ACHN (cell line): ENCODE measurements at places on chromosomes 7 and 10.

- no peak for DNase-seq
Observed at GRCh38 chr10:82661701-82662100, 786.7 kb downstream of the NRG3 start.

DNA sequence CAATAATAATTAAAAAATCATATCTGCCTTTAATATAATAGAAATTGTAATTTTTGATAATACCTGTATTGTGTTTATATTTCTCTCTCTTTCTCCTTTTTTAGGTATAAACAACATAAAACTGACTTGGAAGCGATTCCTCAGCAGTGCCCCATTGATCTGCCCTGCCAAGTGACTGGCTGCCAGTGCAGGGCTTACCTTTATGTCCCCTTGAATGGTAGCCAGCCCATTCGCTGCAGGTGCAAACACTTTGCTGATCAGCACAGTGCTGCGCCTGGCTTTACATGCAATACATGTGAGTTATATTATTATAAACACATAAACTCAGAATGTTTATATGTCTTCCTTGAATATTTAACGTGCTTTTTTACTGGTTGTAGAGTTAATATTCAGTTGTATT is 9.2 kb downstream of the FAM221A start:
- DNase-seq, result no peak

DNA sequence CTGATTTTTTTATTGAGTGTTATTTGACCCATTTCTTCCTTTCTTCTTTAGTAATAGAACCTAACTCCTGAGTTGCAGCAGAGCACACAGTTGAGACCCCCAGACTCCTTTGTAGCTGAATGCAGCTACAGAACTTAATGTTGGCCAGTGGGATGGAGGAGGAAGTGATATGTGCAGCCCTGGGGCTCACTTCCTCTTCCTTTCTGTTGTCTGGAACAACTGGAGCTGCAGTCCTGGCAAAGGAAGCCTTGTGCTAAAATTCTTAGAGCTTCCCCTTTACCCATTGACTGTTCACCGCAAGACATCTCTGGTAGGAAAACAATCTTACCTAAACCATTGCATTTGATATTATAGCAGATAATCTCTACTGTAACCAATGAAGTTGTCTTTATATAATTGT is 86.6 kb downstream of the ITGB8 start:
- DNase-seq, result no peak

- no peak for DNase-seq
Observed at GRCh38 chr7:37342176-37342687, 106.4 kb downstream of the ELMO1 start.

DNA sequence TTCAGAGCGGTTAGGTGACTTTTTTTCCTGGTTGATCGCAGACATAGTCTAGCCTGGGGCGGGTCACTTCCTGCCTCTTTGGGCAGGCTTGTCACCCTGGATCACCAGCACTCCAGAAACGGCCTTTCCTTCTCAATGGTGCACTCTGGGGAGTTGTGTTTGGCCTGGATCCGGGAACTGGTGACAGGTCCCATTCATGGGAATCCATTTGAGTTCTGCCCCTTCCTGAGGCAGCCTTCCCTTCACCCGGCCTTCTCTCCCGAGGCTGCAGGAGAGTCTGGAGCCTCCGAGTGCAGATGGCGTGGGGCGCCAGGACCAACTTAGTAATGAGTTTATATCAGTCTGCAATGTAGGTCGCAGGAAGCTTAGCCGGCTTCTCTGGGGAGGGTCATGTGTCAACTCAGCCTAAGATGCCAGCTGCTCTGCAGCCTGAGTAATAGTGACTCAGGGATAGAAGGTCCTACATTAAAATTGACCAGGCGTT is 54.2 kb downstream of the TACR2 start:
- DNase-seq, result peak; percentile 49

GRCh38 chr7:127093340-127093739 is 159.4 kb downstream of the GRM8 start:
- no peak for DNase-seq

DNA sequence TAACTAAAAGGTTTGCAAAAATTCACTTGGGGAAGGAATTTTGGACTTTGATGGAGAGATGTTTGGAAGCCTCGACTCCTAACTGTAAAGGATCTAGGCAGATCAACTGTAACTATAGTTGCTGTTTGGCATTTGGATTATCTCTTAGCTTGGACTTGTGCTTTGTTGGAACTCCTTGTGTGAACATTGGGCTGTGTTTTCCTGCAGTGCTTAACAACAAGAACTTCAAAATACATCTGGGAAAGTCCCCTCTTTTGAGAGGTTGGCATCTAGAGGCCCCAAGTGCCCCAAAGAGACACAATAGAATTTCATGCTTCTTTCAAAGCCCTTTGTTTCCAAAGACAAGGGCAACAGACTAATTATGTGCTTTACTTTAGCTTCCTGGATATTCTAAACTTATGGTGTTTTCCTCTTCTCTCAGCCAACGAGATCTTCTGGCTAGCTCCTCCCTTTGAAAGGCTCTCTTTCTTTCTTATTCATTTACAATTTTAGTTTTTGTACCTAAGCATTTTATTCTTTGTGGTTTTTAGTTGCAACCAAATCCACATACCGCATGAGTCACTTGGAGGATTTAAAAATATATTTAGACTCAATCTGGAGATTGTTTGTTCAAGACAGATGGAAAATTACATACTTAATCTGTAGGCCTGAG is 11.6 kb downstream of the ABCA13 start:
- no peak for DNase-seq

DNA sequence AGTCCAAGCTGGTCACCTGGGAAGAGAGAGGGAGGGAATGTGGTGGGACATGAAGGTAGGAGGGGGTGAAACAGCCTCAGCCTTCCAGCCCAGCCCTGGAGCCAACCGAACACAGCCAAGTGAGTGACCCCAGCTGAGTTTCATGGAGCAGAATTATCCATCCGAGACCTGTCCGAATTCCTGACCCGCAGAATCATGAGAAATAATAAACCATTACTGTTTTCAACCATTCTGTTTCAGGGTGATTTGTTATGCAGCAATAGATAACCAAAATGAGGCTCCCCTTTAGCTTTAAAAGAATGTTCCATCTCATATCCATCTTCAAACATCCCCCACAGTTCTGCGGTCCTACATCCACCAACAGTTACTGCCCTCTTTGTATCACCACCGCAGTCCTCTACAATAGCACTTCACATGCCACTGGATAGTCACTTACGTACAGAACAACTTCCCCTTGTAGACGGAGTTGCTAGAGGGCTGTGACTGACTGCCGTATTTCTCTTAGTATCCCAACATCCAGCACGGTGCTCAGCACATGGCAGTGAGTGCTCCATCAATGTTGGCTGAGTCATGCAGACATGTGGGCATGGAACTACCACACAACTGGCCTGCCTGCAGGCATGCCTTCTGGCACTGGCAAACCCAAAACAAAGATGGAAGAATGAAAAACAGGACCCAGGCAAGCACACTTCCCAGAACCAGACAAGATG is 18.5 kb downstream of the KIAA1549 start:
- DNase-seq, result peak; percentile 86

DNA sequence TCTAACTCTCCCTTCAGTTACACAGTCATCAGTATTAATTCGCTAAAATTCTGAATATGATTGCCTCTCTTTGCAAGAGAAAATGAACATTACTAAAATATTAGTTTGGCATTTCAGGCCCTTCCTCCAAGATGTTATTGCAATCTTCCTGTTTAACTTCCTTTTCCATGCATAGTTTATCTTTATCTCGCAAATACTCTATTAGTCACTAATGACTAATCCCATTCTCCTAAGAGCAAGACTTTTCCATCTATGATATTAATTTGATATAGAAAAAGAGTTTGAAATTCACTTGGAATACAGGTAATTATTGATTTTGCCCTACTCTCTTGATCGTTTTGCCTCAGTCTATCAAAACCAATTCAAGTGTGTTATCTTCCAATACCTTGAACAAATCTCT is 41.8 kb upstream of the SEMA3A start:
- DNase-seq, result no peak

- DNase-seq, result no peak
Observed at GRCh38 chr10:85604136-85604725, 762.4 kb downstream of the GRID1 start.

DNA sequence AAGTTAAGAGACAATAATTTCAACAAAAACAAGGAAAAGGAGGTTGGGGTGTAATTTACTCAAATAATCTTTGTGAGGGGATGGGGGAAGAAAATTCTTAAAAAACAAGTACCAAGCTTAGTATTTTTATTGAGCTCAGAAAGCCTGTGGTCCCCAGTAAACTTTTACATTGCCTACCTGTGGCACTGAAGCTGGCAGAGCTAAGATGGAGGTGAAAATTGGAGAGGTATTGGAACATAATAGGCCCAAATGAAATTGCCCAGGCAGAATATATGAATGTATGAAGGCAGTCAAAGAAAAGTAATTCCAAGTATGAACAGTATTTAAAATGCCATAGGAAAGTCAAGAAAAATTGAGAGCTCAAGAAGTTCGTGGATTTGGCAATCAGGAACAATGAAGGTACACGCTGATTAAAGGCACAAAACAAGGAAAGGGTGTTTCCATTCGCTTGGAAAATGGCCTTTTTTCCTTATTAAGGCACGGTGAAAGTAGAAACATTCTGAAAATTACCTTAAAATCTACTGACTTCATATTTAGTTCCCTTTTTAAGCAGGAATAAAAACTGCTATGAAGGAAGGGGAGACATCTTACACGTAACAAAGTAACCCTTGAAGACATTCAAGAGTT is 3.4 kb upstream of the KMT2E start:
- DNase-seq, result no peak

- DNase-seq, result no peak
Observed at GRCh38 chr7:20030915-20031362, 186.2 kb downstream of the MACC1 start.

DNA sequence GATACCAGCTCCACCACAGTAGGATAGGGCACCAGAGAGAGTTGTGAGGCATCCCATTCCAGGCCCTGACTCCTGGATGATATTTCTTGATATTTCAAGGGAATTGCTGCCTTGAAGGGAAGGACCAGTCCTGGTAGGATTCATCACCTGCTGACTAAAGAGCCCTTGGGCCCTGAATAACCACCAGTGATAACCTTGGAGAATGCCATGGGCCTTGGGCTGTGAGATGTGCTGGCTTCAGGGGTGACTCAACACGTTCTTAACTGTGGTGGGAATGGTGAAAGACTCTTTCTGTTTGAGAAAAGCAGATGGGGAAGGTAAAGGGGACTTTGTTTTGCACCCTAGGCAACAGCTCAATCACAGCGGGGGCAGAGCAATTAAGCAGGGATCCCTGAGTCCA is 21.4 kb upstream of the ASZ1 start:
- no peak for DNase-seq

- no peak for DNase-seq
Observed at GRCh38 chr10:64039198-64039597, 518.0 kb downstream of the REEP3 start.

DNA sequence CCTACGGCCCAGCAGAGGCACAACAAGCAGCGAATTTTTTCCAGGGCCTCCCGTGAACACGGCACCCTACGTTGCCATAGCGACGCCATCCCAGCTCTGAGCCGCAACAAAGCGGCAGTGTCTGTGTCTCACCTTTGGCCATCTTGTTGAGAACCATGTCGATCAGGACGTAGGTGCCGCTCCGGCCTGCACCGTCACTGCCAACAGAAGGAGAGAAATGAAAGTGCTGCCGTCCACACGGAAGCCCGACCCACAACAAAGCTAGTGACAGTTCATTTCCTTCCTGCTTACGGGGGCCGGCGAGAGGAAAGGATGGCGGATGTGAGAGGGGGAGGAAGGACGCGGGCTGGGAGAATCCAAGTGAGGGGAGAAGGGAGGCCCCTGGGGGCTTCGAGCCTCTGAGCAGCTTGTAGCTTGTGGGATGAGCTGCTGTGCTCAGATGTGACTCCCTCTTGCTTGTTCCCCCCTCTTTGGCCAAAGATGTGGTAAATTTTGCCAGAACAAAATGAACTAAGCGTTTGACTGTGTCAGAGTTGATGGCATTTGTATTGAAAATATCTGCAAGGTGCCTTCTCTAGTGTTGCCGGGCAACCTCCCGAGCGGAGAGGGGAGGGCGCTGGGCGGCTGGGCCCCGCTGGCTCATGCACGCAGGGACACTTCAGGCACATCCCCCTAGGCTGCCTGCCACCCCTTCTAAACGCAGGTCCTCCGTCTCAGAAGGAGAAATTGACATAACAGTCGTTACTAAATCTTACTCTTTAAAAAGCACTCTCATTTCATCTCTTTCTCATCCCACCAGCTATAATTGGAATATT is 232.2 kb downstream of the DNAJB6 start:
- DNase-seq, result peak; percentile 46

- no peak for DNase-seq
Observed at GRCh38 chr10:132539894-132540293, 2.3 kb downstream of the INPP5A start.

DNA sequence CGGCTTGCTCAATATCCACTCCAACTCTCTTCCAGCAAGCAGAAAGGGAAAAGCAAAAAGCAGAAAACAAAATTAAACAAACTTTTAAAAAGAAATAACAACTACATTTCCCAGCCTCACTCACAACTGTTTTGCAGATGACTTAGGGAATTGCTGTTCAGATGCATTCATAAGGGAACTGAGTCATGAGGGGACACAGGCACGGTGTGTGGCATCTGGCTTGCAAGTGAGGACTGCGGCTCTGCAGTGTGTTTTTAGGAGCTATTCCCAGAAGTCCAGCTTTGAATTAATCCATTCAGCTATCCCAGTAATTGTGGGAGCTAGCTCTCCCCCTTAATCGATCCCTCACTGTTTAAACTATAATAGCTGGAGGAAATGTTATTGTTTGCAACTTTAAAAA is 30.3 kb downstream of the PTN start:
- DNase-seq, result no peak

DNA sequence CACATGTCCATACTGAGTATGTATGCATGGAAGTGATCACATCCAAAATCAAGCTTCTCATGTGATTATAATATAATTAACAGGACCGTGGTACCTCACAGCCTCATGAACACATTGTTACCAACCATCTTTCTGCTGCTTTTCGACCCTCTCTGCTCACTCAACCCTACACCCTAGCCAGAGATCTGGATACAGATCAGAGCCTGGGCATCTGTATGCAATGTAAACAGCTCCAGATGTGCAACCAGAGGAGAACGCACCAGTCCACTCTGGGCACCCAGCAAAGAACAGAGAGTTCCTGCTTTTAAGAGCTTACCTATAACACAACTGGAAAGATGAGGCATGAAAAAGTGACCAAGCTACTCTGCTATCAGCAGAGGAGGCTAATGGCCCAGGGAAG is 145.1 kb downstream of the FGFR2 start:
- DNase-seq, result no peak

DNA sequence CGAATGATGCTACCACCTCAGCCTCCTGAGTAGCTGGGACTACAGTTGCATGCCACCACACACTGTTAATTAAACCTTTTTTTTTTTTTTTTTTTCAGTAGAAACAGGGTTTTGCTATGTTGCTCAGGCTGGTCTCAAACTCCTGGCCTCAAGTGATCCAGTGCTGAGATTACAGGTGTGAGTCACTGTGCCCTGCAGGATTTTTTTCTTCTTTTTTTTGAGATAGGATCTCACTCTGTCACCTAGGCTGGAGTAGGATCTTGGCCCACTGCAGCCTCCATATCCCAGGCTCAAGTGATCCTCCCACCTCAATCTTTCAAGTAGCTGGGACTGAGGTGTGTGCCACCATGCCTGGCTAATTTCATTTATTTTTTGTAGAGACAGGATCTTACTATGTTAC is 6.4 kb downstream of the ACTA2 start:
- no peak for DNase-seq

GRCh38 chr7:7347045-7347444 is 164.7 kb downstream of the C1GALT1 start:
- no peak for DNase-seq

GRCh38 chr10:91226093-91226492 is 5.6 kb downstream of the PCGF5 start:
- DNase-seq, result no peak

- no peak for DNase-seq
Observed at GRCh38 chr7:26203016-26203415, 1.5 kb downstream of the CBX3 start.
